Choroid plexus epithelial cell (primary cell): ENCODE measurements at places on chromosomes 13 and 19.

GRCh38 chr13:69524459-69525150 is 583.0 kb upstream of the ATXN8OS start:
- DNase-seq, result peak; percentile 14

- DNase-seq, result no peak
Observed at GRCh38 chr19:10284065-10284959, 2.4 kb upstream of the ICAM4 start.

DNA sequence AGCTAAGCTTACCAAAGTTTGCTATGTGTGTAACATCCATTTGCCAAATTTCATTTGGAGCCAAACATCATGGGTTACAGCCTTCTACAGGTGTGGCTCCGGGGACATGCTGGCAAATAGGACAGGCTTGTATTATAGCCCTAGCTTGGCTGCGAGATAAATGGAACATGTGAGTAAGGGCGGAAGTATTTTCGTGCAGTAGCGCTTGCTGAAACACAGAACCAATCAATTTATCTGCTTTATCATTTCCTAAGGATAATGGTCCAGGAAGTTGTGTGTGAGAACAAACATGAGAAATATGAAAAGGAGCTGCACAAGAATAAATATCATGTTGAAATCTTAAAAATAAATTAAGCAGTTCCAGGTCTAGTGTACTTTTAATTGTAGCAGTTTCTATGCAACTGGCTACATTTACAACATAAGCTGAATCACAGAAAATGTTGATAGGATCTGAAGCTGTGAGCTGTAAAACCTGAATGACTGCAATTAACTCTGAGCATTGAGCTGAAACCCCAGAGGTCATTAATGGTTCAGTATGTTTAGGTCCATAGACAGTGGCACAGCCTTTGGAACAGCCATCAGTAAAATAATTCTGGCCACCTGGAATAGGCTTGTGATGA is 22.2 kb upstream of the ZNF100 start:
- no peak for DNase-seq

- no peak for DNase-seq
Observed at GRCh38 chr13:113768018-113768905, 9.2 kb downstream of the TMEM255B start.

- no peak for DNase-seq
Observed at GRCh38 chr13:35714121-35714520, 237.6 kb upstream of the MAB21L1 start.

DNA sequence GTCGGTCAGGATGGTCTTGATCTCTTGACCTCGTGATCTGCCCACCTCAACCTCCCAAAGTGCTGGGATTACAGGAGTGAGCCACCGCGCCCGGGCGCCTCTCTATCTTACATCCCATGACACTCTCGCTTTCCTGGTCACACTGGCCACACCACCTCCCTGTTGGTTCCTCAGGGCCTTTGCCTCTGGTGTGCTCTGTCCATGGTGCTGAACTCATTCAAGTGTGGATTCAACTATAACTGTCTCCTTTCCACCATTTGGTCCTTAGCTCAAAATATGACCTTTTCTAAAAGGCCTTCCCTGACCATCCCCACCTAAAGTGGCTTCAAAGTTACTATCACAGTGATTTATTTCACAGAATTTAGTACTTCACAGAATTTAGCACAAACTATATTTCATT is 3.7 kb upstream of the SMIM17 start:
- peak; percentile 26 for DNase-seq

GRCh38 chr19:15640904-15641597 is 354 bp downstream of the CYP4F3 start:
- no peak for DNase-seq

- peak; percentile 95 for DNase-seq
Observed at GRCh38 chr13:110425444-110425780, 118.3 kb downstream of the COL4A2 start.

DNA sequence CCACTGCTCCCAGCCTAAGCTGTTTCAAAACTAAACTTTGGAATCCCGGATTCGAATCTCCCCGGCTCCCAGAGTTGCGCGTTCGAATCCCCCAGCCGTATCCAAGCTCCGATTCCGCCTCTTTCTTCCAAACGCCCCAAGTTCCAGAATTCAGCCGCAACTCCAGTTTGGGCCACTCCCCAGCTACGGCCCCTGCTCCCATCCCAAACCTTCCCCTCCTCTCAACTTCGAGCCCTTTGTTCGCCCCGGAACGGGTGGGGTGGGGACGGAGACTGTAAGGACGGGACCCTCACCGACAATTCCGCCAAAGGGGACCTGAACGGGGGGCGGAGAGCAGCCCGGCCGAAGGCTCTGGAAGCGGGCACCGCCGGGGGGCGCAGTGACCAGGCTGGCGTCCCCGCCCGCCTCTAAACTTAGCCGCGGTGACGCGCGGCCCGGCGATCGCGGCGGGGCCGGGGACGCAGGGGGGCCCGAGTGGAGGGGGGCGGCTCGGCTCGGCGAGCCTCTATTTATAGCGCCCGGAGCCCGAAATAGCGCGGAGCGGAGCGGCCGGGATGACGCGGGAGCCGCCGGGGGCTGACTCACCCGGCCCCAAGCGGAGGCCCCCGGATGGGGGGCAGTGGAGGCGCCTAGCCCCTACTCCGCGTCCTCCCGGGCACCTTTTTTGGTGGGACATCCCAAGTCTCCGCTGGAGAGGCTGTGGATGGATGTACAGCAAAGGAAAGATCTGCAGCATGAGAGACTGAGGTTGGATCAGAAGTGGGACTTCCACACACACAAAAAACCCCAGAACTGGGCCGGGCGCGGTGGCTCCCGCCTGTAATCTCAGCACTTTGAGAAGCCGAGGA is 4.9 kb upstream of the ERCC1 start:
- DNase-seq, result peak; percentile 48

DNA sequence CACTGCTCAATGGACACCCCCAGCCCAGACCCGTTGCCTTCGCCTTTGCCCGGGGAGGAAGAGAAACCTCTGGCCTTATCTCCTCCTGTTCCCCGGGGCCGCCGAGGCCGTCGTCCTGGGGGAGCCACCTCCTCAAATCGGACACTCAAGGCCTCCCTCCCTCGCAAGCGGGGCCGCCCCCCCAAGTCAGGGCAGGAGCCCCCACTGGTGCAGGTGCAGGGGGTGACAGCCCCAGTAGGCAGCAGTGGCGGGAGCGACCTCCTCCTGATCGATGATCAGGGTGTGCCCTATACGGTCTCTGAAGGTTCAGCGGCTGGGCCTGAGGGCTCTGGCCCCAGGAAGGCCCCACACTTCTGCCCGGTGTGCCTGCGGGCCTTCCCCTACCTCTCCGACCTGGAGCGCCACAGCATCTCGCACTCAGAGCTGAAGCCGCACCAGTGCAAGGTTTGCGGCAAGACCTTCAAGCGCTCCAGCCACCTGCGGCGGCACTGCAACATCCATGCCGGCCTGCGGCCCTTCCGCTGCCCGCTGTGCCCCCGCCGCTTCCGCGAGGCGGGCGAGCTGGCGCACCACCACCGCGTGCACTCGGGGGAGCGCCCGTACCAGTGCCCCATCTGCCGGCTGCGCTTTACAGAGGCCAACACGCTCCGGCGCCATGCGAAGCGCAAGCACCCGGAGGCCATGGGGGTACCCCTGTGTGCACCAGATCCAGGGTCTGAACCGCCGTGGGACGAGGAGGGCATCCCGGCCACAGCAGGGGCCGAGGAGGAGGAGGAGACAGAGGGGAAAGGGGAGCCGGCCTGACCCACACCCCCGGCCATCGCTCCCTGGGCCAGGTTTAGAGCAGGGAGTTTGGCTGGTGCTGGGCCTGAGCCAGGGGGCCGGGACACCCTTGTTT is 2.3 kb downstream of the ZNF524 start:
- no peak for DNase-seq

GRCh38 chr19:50968716-50969412 is 527 bp downstream of the KLK6 start:
- DNase-seq, result no peak

- DNase-seq, result no peak
Observed at GRCh38 chr13:60944016-60944415, 471.6 kb downstream of the PCDH20 start.

DNA sequence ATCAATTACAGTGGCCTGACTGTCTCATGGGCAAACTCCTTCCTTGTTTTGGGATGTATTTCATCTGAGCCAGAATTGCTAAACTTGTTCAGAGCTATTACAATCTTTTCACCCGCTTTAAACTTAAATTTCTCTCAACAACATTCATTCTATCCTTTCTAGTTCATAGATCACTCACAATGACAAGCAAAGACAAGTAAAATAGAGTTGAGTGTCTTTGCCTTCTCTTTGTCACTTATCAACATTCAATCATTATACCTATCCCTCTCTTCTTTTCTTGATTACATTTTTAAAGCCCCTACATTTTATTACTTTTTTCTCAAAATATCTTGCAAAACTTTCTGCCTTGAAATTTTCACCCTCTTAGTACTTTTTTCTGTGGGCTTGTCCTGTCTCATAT is 1113.1 kb downstream of the PCDH17 start:
- DNase-seq, result no peak

- DNase-seq, result no peak
Observed at GRCh38 chr13:33307843-33308242, 22.3 kb upstream of the STARD13 start.

DNA sequence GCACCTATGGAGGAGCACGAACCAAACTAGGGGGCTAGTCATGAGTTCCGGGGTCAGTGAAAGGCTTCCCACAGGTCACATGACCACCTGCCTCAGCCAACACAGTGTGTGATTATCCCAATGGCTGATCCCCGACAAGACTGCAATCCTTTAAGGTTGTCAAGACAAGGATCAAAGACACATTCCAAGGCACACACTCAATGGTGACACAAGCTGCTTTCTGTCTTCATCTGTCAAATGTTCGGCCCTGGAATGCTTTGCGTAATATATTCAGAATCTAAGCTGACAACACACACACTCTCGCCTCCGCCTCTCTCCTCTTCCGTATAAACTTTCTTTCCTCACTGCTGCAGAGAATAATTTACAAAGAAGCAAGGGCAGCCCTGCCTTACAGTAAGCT is 11.7 kb downstream of the RANBP3 start:
- peak; percentile 47 for DNase-seq

- DNase-seq, result no peak
Observed at GRCh38 chr19:19423322-19423721, 17.8 kb downstream of the GATAD2A start.

DNA sequence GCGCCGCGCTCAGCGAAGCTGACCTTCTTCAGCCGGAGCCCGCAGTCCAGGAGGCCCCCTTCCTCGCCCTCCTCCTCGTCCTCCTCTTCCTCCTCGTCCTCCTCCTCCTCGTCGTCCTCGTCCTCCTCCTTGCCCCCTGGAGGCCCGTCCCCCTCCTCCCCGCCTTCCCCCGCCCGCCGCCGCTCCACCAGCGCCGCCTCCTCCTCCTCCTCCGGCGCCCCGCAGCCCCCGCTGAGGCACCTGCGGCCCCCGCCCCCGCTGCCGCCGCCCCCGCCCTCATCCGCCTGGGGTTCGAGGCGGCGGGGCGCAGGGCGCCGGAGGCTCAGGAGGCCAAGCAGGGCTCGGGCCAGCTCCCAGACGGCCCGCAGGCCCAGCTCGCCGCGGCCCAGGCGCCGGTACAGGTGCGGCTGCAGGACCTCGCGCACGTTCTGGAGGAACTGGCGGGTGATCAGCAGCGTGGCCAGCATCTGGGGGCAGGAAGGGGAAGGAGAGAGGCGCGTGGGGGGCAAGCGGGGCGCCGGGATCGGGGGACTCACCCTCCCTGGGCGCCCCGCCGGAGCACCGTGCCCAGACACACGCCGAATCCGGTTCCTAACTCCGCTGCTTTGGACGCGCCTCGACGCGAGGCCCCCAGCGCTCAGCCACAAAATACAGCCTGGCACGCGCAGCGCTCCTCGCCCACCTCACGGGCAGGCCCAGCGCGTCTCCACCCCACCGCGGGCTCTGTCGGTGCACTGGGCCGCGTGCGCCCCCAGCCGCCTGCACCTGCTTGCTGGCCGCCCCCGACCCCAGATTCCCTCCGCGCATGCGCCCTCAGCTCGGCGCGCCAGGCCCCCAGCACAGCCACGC is 5.9 kb downstream of the ANO8 start:
- no peak for DNase-seq

- DNase-seq, result no peak
Observed at GRCh38 chr19:24051516-24051915, 35.5 kb upstream of the ZNF254 start.

DNA sequence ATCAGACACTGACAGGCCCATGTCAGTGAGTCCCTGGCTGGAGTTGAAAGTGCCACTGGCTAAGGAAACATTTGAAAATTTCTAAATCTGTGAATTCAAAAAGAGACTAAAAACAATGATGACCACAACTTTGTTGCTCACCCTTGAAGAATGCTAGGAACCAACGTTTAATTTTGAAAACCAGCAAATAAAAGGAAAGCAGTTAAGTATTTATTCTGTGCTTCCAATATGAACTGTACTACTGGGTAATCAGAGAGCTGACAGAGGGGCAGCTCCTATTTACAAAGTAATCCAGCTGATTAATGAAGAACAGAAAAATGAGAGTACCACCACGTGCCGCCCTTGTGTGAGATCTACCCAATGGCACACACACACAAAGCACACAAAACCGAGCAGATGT is 44.7 kb upstream of the LATS2 start:
- peak; percentile 67 for DNase-seq

DNA sequence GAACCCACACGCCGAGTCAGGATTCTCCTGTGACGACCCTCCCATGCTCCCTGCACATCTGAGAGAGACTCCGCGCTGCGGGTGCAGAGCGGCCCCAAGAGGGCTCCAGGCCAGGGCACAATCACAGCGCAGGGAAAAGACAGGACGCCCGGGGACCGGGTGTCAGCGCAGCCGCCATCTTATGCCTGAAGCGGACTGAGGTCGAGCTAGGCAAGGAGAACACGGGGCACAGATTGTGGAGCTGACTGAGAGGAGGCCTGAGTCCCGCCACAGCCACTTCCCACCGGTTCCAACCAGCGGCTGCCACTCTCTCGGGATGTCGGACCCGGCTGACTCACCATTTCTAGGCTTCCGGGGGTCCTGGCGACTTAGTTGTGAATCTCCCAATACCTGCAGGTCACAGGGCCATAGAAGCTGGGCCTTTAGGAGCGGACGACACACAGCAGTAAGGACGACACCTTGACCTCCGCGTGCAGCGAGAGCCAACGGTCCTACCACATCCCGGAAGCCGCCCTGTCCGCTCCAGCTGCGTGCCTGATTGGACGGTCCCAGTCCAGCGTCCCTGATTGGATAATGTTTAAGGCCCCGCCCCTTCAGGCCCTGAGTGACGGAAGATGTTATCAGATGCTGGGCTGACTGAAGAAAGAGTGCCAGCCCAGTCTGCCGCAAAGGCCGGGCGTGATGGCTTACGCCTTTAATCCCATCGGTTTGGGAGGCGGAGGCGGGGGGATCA is at the start of gene ZNF728:
Gene ZNF728, minus strand, starts transcription at position 487 of the 733 bp plus-strand sequence. Its CDS starts 146 bp downstream, at position 341.
- peak; percentile 0 for DNase-seq

GRCh38 chr13:49731766-49732165 is 40.5 kb upstream of the EBPL start:
- peak; percentile 85 for DNase-seq
